ENCODE measurements at places on chromosomes 7 and 10. TPM values are rescaled to one million over a fixed set of nuclear protein-coding genes. Genes with fewer than 3 reads are reported as not detected.

DNA sequence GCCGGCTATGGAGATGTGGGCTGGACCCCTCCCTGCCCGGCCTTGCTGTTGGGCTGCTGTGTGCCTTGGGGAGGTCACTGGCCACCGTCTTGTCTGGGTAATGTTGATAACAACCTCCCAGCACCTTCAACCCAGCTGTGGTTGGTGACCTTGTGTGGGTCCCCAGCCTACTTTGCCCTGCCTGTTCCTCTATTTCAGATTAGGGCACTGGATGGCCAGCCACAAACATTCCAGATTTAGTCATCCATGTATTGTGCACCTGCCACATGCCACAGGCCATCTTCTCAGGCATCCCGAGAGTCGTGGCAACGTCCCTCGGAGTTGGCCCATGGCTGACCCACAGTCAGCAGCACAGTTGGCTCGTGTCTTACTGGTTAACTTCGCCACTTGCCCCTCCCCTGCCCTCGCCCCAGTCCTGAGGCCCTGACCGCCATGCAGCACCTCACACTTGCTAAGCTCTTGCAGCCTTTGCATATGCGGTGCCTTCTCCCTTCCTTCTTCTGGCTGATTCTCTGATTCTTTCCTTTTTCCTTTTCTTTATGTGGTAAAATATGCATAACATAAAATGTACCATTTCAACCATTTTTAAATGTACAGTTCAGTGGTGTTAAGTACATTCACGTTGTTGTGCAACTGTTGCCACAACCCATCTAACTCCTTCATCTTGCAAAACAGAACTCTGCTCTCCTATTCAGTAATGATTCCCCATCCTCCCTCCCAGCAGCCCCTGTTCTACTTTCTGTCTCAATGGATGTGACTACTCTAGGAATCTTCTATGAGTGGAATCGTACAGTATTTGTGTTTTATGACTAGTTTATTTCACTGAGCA is 60.6 kb downstream of the PRF1 start:
- no peak overlapping the region for H3K4me3 ChIP-seq
- no peak for DNase-seq
- no peaks in the 10 kb centered on the region for H3K27me3 ChIP-seq
- no peaks in the 10 kb centered on the region for H3K36me3 ChIP-seq
- H3K4me1 ChIP-seq: no peaks in the 10 kb centered on the region

The LMOD2 gene
- 0.06 TPM for polyA plus RNA-seq

DNA sequence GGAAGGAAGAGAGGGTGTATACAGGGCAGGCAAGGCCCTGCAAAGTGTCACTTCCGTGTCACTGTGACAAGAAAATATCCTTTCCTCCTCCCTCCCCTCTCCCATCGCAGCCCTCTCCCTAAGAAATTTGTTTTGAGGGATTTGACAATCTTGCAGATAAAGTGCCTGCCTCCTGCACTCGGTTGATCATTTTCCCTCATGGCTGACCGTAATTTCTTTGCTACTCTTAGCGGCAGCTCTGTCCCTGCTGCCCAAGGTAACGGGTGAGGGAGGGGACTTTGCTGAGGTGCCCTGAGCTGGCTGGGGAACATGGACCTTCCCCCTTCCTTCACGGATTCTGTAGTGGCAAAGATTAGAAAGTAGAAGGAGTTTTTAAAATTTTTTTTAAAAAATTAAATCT is 179.1 kb downstream of the TCF7L2 start:
- H3K36me3 ChIP-seq: no peaks in the 10 kb centered on the region
- DNase-seq: no peak
- no peak overlapping the region for H3K27ac ChIP-seq
- peaks cover 2% of the 10 kb centered on the region for H3K4me1 ChIP-seq
- H3K4me3 ChIP-seq: no peak overlapping the region

- no peaks in the 10 kb centered on the region for H3K27me3 ChIP-seq
- DNase-seq: no peak
- no peaks in the 10 kb centered on the region for H3K4me1 ChIP-seq
- no peak overlapping the region for H3K27ac ChIP-seq
- H3K36me3 ChIP-seq: peaks cover 4% of the 10 kb centered on the region
- H3K4me3 ChIP-seq: no peak overlapping the region
Measured at GRCh38 chr10:13184730-13185514, 23.6 kb downstream of the MCM10 start.

GRCh38 chr10:124364674-124365073 is 54.0 kb downstream of the OAT start:
- no peak overlapping the region for H3K27ac ChIP-seq
- no peak overlapping the region for H3K4me3 ChIP-seq
- no peaks in the 10 kb centered on the region for H3K4me1 ChIP-seq
- no peaks in the 10 kb centered on the region for H3K27me3 ChIP-seq
- peaks cover under 1% of the 10 kb centered on the region for H3K36me3 ChIP-seq

DNA sequence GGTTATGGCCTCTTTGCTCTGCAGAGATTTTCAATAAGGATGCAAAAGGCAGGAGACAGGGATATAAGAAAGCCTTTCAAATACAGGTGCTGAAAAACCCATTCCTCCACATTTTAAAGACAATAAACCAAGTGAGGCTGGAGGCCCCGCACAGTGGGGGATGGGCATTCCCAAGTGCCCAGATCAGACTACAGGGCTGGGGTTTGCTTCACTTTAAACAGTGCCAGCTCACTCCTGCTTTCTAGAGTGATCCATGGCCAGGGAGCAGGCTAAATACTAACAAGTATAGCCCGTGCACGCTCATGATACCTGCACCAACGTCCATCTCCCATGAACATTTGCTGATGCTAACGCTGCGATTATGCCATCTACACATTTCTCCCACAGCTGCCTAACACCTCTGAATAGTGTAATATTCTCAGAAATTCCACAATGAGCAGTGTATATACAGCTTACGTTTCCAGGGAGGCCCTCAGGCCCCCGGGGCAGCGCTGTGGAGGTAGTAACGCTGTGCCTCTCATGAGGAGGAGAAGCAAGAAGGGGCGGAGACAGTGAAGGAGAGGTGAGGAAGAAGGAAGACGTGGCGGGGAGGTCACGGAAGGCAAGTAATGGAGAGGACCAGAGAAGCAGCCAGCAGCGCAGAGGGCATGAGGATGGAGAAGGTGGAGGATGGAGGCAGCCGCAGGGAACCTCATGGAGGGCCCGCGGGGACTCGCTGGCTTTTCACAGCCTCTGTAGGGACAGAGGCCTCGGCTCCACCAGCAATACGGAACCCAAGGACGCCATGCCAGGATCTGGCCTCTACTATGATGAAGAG is 141.7 kb downstream of the USP6NL start:
- no peak overlapping the region for H3K27ac ChIP-seq
- peaks cover 3% of the 10 kb centered on the region for H3K36me3 ChIP-seq
- H3K4me3 ChIP-seq: no peak overlapping the region
- DNase-seq: no peak
- peaks cover 4% of the 10 kb centered on the region for H3K4me1 ChIP-seq

GRCh38 chr10:58264780-58265179 is 2.9 kb downstream of the IPMK start:
- H3K27me3 ChIP-seq: no peaks in the 10 kb centered on the region
- peak overlapping the region; percentile 97 for H3K4me3 ChIP-seq
- no peak for DNase-seq
- H3K27ac ChIP-seq: peak overlapping the region; percentile 95

DNA sequence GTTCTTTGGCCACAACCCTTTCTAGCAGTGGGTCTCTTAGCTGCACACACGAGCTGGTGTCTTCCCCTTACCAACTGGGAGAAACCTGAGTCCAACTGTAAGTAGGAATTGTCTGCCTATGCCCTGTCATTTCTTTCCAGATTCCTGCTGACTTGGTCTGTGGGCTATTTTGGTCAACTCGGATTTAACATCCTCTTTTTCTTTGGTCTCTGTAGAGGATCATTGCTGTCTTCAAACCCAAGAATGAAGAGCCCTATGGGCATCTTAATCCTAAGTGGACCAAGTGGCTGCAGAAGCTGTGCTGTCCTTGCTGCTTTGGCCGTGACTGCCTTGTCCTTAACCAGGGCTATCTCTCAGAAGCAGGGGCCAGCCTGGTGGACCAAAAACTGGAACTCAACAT is 10.3 kb downstream of the PI4K2A start:
- H3K36me3 ChIP-seq: peaks cover 6% of the 10 kb centered on the region
- peaks cover 30% of the 10 kb centered on the region for H3K4me1 ChIP-seq
- no peak overlapping the region for H3K4me3 ChIP-seq
- no peak overlapping the region for H3K27ac ChIP-seq
- H3K27me3 ChIP-seq: no peaks in the 10 kb centered on the region

The SLC16A12 gene
- polyA plus RNA-seq: not detected

- H3K27ac ChIP-seq: no peak overlapping the region
- no peak for DNase-seq
- no peaks in the 10 kb centered on the region for H3K36me3 ChIP-seq
- no peaks in the 10 kb centered on the region for H3K27me3 ChIP-seq
Measured at GRCh38 chr7:88109612-88110011, 110.2 kb downstream of the SRI start.

The ASB13 gene
- 23.1 TPM for polyA plus RNA-seq

- no peak for DNase-seq
- no peak overlapping the region for H3K4me3 ChIP-seq
- H3K36me3 ChIP-seq: no peaks in the 10 kb centered on the region
- no peaks in the 10 kb centered on the region for H3K4me1 ChIP-seq
Measured at GRCh38 chr7:19026888-19027287, 90.5 kb downstream of the TWIST1 start.

The CRYGN gene
- polyA plus RNA-seq: 0.35 TPM

The ANXA8L1 gene
- polyA plus RNA-seq: not detected

The HHEX gene
- 0.09 TPM for polyA plus RNA-seq
